ENCODE measurements at places on chromosomes 2 and 18.

GRCh38 chr2:26184555-26185303, 11.8 kb downstream of the GAREM2 start:
- peak; percentile 93 for DNase-seq

GRCh38 chr18:32343634-32344033, 127.0 kb downstream of the GAREM1 start:
- no peak for DNase-seq

GRCh38 chr2:148726228-148726627, 81.7 kb downstream of the EPC2 start:
- no peak for DNase-seq

GRCh38 chr2:39484206-39484605, 47.1 kb upstream of the MAP4K3 start:
- DNase-seq = no peak
